NCI-H2029 (cell line): ENCODE measurements at places on chromosomes 16 and 17.

DNA sequence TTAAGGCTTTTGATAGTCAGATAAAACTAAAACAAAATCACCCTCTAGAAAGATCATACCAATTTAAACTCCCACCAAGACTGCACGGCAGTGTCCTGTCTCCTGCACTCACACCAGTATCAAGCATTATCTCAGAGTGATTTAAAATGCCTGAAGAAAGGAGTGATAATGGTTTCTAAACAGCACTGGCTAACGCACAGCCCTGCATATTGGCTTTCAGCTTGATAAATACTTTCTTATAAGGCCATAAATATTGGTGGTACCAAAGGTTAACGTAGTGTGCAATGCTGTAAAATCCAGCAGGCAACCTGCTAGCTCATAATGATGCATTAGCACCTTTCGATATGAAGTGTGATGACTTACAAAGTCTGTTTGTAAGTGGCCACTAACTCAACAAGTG, 214.3 kb downstream of the RBFOX1 start:
- no peak for DNase-seq

- no peak for DNase-seq
Observed at GRCh38 chr17:9940841-9941240, 35.8 kb upstream of the RCVRN start.

- DNase-seq = peak; percentile 5
Observed at GRCh38 chr17:28896884-28897768, at the start of gene FLOT2. FLOT2 (minus strand) TSS chr17:28897733; CDS start chr17:28897574, 159 bp downstream.

GRCh38 chr17:30084788-30085187, 31.8 kb upstream of the NSRP1 start:
- DNase-seq = peak; percentile 53
